ENCODE measurements at places on chromosomes 13 and 19.
A peak's percentile ranks its signal among the peaks of the same experiment; 100 is the strongest.

DNA sequence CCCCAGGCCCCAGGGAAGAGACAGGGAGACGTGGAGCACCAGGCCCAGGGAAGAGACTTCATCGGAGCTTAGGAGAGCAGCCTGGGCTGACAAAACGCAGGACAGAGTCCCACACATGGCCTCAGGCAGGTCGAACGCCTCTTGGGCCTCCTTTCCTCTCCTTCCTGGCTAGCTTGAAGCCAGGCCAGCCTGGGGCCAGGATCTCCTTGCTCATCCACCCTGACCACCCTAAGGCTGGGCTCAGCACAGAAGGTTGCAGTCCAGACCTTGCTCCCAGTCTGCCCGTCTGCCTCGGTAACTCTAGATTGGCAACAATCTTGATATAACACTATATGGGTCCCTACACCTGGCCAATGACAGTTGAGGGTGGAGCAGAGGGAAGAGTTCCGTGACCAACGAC is 10.1 kb downstream of the PPP6R1 start:
- no peak for DNase-seq

- DNase-seq: peak; percentile 58
Observed at GRCh38 chr19:8158411-8159074, 9.2 kb upstream of the FBN3 start.

GRCh38 chr13:75537401-75538365 is at the start of gene COMMD6:
Gene COMMD6 (minus strand): TSS chr13:75537841. CDS start chr13:75537805, 36 bp downstream.
- DNase-seq: peak; percentile 96

DNA sequence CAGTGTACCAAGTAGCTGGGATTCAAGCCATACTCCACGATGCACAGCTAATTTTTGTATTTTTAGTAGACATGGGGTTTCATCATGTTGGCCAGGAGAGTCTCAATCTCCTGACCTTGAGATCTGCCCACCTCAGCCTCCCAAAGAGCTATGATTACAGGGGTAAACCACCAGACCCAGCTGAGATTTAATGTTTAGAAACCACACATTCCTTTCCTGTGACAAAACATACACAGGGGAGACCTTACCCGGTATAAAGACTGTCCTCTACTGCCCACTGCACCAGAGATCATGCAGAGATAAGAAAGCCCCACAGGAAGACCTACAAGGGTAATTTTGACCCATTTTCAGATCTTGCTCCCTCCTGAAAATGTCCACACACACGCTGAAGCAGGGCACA is 22.8 kb upstream of the ZNF83 start:
- no peak for DNase-seq

- DNase-seq: no peak
Observed at GRCh38 chr19:2180881-2181632, 17.3 kb downstream of the DOT1L start.

- no peak for DNase-seq
Observed at GRCh38 chr19:56146904-56147303, 5.8 kb downstream of the ZNF444 start.

All from AG04450 (cell line).